PC-3 (cell line): ENCODE measurements at places on chromosomes 5 and 9. TPM values are rescaled to one million over a fixed set of nuclear protein-coding genes. Genes with fewer than 3 reads are reported as not detected.

- no peak for DNase-seq
- no peak overlapping the region for H3K4me3 ChIP-seq
- no peaks in the 10 kb centered on the region for H3K4me1 ChIP-seq
- H3K36me3 ChIP-seq, result peaks cover 11% of the 10 kb centered on the region
Measured at GRCh38 chr5:95924720-95925377, 36.8 kb downstream of the ELL2 start.

- no peaks in the 10 kb centered on the region for H3K27me3 ChIP-seq
- H3K4me3 ChIP-seq, result no peak overlapping the region
- H3K36me3 ChIP-seq, result no peaks in the 10 kb centered on the region
- H3K27ac ChIP-seq, result no peak overlapping the region
- H3K4me1 ChIP-seq, result no peaks in the 10 kb centered on the region
Measured at GRCh38 chr9:123305879-123306278, 37.5 kb upstream of the STRBP start.

FAT2 gene
- total RNA-seq, result not detected in 2 replicates

LECT2 gene
- total RNA-seq, result not detected in 2 replicates

CBY3 gene
- total RNA-seq, result 1.4 TPM in 1 of 2 replicates, not detected in the other
